ENCODE measurements at places on chromosomes 12 and 14.
A peak's percentile ranks its signal among the peaks of the same experiment; 100 is the strongest.

- DNase-seq, result no peak
Observed at GRCh38 chr14:61360796-61361525, 39.6 kb downstream of the PRKCH start.

DNA sequence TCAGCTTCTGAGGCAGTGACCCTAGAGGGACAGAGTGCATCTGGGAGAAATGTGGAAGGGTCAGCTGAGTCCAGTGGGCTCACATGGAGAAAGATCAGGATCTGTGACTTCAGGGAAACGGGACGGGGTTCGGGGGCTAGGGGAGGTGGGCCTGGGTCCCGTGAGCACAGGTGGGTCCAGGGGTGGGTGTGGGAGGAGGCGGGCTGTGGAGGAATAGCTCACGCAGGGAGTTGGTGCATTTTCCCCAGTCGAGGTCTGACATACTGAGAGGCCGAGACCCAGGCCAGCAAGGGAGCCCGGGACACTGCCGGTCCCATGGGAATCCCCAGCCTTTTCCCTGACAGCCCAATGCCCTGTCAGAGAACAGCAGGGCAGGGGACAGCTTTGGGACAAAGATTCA lies 93.1 kb downstream of the TNFAIP2 start:
- DNase-seq, result no peak

- no peak for DNase-seq
Observed at GRCh38 chr12:101859664-101860607, 17.4 kb upstream of the DRAM1 start.

DNA sequence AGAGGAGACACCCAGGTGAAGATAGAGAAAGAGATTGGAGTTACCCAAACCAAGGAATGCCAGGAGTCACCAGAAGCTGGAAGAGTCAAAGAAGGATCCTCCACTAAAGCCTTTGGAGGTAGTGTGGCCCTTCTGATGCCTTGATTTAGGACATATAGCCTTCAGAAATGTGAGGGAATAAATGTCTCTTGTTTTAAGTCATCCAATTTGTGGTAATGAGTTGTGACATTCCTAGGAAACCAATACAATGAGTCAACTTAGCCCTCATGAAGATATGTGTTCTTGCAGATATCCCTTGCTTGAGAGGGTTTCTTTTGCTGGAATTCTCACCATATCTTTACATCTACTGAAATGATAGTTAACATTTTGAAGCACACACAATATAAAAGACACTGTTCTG lies 58.8 kb downstream of the CCER1 start:
- no peak for DNase-seq

GRCh38 chr14:70919774-70920173 lies 12.5 kb downstream of the PCNX1 start:
- no peak for DNase-seq

DNA sequence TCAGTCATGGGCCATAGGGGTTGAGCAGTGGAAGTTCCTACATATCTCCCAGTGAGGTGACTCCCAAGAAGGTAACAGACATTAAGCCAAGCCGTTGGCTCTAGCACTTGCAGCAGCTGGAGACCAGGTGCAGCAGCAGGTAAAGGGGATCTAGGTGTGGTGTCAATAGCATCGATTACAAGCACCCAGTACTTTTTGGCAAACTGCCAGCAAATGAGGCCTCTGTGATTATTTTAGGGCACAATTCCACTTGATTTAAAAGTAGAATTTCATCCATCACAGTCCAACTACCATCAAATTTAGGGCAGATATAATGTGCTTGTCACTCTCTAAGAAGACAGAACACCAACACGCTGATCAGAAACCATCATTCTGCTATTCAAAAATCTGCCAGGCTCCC lies 224.1 kb upstream of the EGLN3 start:
- DNase-seq, result no peak

- no peak for DNase-seq
Observed at GRCh38 chr14:90510159-90510558, 113.3 kb downstream of the CALM1 start.

DNA sequence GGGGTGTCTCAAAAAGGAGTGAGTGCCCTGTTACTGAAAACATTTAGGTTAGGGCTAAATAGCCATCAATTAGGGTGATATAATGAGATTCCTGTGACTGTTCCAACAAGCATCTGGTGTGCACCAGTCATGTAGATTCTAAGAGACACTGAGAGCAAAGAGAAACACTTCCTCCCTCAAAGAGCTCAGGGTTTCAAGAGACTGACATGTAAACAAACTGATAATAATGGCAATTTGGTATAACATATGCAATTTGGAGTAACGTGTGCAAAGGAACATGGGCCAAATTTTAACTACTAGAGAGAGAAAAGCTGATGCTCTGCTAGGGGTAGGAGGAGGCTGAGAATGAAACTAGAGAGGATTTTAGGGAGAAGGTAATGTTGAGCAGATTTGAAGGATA lies 237.1 kb downstream of the BMP4 start:
- DNase-seq, result no peak

- DNase-seq, result peak; percentile 87
Observed at GRCh38 chr12:12376646-12377448, 20.0 kb downstream of the BORCS5 start.

DNA sequence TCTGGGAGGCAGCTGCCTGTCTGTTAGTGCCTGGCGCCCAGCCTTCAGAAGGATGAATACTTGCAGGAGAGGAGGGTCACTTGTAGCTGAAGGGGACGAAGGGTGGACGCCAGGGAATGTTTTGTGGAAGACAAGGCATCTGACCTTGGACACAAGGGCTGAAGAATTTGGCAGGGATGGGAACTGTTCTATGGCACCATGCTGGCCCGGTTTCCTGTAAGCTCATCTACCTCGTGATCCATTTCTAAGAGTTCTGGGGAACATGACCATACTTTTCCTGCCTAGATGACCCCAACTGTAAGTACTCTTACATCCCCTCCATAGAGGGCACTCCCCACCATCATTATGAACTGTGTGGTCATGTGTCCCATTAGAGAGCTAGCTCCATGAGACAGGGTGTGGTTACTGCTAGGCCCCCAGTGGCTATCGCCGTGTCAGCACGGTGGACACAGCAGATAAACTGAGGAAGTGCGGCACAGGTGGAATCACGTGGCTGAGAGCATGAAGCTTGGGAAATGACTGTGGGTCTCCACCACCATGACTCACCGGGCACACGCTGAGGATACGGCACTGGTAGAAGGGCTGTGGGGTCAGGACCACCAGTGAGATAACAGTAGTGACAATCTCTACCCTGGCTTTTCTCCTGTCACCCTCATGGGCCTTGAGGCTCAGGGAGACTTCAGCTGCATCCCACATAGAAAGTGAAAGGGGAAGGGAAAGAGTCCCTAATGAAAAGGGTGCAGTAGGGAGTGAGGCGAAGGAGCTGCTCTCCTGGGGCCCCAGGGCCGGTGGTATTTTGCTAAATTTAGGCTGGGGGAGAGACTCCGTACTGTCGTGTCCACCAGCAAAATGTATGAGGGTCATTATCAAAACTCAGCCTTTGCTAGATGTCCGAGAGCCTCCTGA lies 252.6 kb downstream of the FOXN3 start:
- no peak for DNase-seq

GRCh38 chr14:100305324-100306100 lies 732 bp downstream of the SLC25A29 start:
- DNase-seq, result peak; percentile 69

All from eye (tissue), 1 donor.